ENCODE measurements at places on chromosomes 16 and 17.

DNA sequence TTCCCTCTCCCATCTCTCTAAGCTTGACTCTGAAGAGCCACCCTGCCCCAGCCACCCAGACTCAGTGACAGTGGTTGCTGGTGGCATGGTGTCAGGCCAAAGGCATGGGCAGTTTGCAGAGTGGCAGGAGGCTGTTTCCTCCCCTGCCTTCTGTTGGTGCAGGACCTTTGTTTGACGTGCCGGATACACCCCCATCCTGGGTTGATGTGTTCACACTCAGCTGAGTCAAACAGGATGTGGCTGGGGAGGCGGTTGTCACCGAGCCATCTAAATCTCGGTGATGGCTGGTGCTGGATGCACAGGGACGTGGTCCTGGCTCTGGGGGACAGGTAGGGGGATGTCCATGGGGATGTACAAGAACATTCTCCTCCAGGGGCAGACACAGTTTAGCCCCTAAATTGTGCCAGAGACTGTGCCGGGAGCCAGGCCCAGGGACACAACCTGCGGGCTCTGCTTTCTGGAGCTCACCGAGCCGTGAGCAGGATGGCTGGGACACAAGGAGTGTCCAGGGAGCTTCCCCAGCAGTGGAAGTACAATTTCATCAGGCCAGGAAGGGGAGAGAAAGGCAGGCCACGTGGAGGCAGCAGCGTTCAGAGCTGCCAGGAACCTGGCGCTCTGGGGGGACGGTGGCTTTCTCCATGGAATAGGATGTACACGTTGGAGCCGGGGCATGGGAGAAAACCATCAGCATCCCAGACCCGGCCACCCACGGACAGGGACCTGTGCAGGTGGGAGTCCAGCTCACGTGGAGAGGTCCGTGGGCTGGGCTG is 264.2 kb downstream of the SEC14L1 start:
- DNase-seq: peak; percentile 63

- no peak for DNase-seq
Observed at GRCh38 chr17:35041390-35041789, 22.1 kb downstream of the RFFL start.

DNA sequence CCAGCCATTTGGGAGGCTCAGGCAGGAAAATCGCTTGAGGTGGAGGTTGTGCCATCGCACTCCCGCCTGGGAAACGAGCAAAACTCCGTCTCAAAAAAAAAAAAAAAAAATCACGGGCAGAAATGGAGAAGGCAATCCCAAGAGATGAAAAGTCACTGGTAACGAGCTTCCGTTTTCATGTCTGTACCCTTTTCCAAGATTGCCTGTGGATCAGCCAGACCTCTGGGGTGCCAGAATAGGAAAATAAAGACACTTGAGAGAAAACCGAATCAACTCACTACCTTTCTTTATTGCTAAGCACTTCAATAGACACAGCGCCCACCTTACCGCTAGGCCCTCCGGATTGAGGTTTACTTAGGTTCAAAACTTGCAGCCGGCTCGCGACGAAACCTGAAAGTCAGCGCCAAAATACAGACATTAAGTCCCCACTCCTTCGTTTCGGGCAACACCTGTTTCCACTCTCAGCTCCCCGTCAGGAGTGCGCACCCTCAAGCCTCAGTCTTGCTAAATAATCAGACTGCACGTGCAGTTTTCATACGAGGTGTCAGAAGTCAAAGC is 970 bp upstream of the TRAF7 start:
- no peak for DNase-seq

DNA sequence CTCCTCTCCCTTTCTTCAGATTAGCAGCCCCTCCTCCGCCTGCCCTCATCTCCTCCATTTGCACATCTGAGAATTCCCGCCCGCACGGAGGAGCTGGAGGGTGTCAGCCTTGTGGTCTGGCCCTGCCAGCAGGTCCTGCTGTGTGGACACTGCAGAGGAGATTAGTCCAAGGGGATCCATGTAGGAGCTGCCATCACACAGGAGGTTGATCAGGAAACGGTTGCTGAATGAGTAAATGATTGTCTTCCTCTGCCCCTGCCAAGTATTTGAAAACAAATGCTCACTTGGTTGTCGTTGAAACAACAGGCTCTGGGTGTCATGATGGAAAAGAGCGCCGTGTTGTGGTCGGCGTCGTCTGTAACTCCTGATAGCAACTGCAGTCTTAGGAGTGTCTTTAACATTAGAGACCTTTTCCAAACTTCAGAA is 63.8 kb upstream of the CHMP6 start:
- no peak for DNase-seq

GRCh38 chr16:57253466-57253865 is 8.4 kb downstream of the ARL2BP start:
- DNase-seq: no peak

DNA sequence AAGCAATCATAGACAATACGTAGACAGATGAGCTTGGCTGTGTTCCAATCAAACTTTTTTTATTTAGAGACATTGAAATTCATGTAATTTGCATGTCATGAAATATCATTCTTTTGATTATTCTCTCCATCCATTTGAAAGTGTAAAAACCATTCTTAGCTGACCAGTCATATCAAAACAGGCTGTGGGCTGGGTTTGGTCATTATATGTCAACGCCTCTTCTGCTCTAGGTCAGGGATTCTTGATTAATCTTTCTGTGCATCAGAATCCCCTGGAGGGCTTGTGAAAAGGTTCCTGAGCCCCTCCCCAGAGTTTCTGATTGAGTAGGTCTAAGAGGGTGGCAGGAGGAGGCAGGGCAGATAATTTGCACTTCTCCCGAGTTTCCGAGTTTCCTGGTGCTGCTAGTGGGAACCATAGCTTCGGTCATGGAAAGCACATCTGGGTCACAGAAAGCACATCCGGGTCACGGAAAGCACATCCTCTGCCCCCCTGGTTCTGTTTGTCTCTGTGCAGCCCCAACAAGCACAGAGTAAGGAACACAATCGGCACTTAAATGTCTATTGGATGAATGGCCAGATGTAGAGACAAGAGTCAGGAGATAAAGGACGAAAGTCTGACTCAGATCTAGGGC is 16.4 kb downstream of the PIMREG start:
- DNase-seq: no peak

GRCh38 chr17:2369551-2370210 is 31.2 kb downstream of the MNT start:
- no peak for DNase-seq

DNA sequence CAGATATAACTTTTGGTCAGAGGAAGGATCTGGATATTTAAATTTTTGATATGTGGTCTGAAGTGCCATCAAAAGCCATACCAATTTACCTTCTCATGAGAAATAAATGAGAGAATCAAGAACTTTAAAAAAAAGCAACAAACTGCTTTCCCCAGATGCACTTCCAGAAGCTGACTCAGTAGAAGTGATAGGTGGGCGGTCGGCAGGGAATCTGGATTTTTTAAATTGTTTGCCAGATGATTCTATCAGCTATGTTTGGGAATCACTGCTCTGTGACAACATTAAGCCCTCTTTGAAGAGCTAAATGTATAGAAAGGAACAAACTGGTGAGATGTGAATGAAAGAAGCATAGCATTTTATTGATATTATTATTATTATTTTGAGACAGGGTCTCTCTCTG is 19.2 kb downstream of the CDH3 start:
- DNase-seq: no peak

DNA sequence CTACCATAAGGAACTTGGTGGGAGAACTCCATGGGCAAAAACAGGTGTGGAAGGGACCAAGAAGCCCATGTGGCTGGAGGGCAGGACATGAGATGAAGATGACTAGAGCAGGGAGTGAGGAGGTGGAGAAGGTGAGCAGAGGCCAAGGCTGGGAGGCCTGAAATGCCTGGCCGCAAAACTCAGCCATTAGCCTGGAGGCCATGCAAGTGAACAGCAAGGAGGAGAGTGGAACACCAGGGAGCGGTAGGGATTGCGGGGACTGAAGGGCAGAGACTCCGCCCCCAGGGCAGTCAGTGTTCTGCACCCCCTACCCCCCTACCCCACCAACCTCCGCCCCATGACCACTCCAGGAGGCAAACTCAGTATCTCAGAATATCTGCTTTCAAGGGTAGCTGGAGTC is 17.0 kb downstream of the BCL7C start:
- no peak for DNase-seq

DNA sequence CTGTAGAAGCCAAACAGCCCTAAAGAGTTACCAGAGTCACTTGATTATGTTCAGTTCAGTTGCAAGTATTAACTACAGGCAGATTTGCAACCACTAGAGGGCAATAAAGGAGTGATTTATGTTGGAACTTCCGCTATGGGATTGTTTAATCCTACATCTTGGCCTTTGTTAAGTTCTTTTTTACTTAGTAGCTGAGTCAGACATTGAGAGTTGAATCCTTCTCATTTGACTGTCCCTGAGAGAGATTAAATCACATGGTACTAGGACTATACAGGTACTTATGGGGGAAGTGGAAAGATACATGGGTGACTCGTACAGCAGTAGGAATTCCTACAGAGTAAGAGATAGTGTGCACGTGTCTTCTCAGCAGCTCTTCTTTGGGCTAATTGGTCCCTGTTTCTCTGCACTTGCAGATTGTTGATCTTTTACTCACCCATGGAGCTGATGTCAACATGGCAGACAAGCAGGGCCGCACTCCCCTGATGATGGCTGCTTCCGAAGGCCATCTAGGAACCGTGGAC is 40.3 kb downstream of the CYB561 start:
- DNase-seq: no peak

- no peak for DNase-seq
Observed at GRCh38 chr16:81646561-81646960, 132.5 kb upstream of the PLCG2 start.

DNA sequence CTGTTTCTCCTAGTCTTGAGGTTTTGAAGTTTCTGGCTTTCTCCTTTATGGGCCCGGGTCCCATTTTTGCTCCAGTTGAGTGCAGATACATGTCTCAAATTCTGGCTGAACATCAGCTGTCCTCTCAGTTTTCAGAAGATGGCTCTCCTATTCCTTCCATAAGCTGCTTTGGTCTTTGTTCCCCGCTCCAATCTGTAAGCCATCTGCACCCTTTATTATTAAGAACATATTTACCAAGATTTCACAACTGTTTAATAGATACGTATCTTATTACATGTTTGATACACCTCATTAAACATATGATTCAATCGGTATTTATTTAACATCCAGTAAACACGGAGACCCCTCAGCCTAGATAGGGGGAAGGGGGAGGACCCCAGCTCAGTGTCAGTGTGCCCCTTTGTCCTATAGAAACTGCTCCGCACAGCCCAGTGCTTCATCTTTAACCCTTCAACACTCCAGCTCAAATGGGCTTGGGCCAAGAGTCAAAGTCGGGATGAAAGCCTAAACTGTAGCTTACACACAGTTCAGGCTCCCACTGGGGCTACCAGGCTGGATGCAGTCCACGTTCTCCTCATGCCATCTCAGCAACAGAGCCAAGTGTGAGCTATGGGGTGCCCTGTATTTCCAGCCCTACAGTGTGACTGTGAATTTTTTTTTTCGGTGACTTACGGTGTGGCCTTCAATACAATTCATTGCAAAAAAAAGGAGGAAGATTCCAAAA is 166.0 kb upstream of the ZFHX3 start:
- DNase-seq: no peak

DNA sequence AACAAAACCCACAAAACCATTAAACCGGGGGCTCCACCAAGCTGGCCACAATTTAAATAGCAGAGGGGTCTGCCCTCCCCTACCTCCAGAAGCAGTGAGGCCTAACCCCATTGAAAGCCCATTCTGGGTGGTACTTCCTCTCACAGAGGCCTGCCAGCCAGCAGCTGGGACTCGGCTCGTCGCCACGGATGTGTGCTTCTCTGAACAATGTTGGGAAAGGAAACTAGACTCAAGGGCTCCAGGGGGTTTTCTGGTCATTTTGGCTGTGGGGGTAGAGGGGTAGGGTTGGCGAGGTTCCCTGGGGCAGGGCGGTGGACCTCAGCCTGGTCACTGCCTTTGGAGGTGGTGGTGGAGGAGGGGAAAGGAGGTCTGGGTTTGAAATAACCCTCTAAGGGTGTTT is 4.7 kb upstream of the PLCG2 start:
- DNase-seq: no peak

DNA sequence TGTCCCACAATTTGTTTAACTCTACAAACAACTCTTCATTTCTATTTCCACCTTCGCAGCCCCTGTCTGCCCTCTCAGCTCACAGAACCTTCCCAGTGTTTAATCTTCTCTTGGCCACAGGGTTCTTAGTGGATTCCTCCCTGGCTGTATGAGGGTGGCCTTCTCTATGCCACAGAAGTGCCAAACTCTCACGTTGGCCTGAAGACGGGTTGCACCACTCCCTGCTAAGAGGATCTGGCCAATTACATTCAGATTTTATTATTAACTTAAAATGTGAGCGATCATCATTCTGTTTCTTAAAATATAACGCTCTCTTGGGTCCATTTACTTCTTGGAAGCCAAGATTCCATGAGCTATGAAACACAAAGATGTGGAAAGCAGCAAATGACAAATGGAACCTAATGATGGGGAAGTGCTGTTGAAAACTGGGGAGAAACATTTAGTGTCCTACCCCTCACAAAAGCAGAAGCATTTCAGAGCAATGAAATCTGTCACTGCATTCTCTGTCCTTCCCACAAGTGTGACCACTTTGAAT is 91.3 kb upstream of the NOG start:
- no peak for DNase-seq

GRCh38 chr17:62388856-62389255 is 8.5 kb downstream of the EFCAB3 start:
- DNase-seq: no peak

DNA sequence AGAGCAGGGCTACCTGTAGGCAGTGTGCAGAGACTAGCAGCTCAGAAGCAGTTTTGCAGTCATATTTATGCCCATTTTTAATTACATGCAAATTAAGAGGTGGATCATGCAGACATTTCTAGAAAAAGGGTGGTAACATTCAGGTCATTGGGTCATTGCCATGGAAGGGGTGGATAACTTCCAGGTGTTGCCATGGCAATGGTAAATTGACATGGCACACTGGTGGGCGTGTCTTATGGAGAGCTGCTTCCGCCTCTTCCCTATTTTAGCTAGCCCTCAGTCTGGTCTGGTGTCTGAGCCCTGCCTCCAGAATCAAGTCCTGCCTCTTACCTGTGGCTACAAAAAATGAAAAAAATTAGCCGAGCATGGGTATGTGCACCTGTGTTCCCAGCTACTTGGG is 2.8 kb upstream of the DNAI2 start:
- no peak for DNase-seq

- no peak for DNase-seq
Observed at GRCh38 chr17:31745964-31746600, 113.0 kb downstream of the COPRS start.

DNA sequence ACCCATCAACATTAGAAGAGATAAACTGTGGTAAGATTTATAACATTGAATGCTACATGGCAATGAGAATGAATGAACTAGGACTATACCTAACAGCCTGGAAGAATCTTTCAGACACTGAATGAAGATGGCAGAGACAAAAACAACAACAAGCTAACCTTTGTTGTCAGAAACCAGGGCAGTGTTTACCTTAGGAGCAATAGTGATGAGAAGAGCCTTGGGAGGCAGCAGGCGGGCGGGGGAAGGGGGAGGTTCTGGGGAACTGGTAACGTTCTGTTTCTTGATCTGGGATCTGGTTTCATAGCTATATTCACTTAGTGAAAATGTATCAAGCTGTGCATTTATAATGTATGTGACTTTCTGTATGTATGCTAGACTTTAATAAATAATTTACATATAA is 139.0 kb upstream of the TNRC6C start:
- DNase-seq: no peak

- DNase-seq: no peak
Observed at GRCh38 chr17:62674363-62674739, 46.9 kb downstream of the MRC2 start.

Measured in stimulated activated CD4-positive, alpha-beta T cell treated with anti-CD3 and anti-CD28 coated beads, Interleukin-1b, Interleukin-23, amount 100 ng/mL, for 24 hours (primary cell).